Stimulated activated CD4-positive, alpha-beta T cell treated with anti-CD3 and anti-CD28 coated beads, Interleukin-1b, Interleukin-23, amount 100 ng/mL, for 1 hour (primary cell): ENCODE measurements at places on chromosomes 6 and 20.

DNA sequence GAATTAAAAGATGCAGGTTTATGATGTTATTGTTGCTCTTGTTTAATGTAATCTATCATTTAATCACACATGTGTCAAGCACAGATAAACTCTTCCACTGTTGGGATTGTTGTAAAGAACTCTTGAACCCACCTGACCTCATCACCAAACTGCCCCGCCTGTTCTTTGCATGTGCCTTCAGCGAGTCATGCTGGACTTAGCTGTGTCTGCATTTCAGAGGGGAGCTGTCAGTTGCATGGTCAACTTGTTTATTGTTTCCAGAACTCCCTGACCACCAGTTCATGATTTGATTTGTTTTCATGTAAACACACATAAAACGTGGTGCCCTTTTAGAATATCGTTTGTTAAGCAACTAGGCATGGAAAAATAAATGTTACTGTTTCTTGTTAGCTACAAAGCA, 93.6 kb downstream of the KHDC1L start:
- no peak for DNase-seq

GRCh38 chr20:57628047-57628961, 8.1 kb upstream of the ZBP1 start:
- DNase-seq, result no peak

DNA sequence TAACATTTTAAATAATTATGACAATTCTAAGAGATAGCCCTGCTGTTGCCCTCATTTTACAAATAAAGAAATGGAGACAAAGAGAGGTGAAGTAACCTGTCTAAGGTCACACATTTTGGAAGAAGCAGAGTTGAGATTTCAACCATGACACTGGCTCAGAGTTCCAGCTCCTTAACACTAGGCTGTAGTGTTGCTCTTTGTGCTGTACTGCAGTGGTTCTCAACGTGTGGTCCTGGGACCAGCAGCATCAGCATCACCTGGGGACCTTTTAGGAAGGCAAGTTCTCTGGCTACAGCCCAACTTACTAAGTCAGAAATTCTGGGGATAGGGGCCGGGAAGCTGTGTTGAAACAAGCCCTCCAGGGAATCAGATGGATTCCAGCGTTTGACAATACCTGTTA, 62.4 kb upstream of the FERMT1 start:
- no peak for DNase-seq

GRCh38 chr6:56516003-56516402, 126.7 kb downstream of the DST start:
- no peak for DNase-seq

DNA sequence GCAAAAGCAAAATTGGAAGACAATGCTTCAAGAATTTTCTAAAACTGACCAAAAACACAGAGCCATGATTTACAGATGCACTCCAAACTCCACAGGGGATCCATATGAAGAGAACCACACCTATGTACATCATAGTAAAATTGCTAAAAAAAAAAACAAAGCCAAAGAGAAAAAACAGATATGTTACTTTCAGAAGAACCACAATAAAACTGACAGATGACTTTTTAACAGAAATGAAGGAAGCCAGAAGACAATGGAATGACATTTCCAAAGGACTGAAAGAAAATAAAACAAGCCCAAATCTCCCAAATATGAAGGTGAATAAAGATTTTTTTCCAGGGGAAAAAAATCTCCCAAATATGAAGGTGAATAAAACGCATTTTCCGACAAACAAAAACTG, 17.5 kb downstream of the TRERF1 start:
- DNase-seq, result no peak

DNA sequence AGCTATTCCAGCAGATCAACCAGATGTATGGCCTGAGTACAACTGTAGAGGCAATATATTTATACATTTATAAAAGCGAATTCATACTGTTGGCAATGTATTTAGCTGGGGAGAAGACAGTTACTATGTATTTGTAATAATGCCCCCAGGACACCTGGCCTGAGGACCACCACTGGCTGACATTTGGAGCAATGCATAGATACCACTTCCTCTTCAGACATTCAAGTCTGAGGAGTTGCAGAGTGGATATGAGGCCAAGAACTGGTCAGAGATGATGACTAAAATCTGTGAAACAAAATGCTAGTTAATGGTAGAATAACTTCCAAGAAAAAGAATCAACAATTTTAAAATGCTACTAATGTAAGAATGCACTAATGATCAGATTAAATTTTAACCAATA, 462.3 kb downstream of the CDC5L start:
- DNase-seq, result no peak

- no peak for DNase-seq
Measured at GRCh38 chr6:1995636-1996035, 249.8 kb downstream of the GMDS start.

GRCh38 chr6:133953634-133954415, 801 bp downstream of the TBPL1 start:
- no peak for DNase-seq
